ENCODE measurements at places on chromosomes 3 and 15.

- DNase-seq: peak; percentile 87
These were observed 103.5 kb downstream of the CD47 start for GRCh38 chr3:107987036-107987939.

- no peak for DNase-seq
These were observed 265.8 kb upstream of the PPP2R3A start for GRCh38 chr3:135699741-135700140.

DNA sequence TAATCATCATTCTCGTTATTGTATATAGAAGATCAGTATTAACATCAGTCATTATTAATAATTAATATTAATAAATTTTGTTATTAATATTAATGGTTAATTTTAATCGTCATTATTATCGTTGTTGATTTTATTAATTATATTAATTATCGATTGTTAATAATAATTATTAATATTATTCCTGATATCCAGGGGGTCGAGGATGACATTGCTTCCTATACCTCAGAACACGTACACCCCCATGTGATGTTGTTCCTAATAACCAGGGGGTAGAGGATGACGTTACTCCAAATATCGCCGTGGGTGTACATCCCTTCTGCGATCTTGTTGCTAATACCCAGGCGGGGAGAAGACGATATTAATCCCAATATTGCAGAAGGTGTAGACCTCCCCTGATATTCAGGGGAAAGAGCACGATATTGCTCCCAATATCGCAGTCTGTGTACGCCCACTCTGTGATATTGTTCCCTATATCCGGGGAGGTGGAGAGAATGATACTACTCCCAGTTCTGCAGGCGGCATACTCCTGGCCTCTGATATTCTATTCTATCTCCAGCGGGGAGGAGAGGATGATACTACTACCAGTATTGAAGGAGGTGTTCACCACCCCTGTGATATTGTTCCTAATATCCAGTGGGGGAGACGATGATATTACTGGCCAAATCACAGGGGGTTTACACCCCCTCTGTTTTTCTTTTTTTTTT lies 22.3 kb upstream of the BMF start:
- no peak for DNase-seq

DNA sequence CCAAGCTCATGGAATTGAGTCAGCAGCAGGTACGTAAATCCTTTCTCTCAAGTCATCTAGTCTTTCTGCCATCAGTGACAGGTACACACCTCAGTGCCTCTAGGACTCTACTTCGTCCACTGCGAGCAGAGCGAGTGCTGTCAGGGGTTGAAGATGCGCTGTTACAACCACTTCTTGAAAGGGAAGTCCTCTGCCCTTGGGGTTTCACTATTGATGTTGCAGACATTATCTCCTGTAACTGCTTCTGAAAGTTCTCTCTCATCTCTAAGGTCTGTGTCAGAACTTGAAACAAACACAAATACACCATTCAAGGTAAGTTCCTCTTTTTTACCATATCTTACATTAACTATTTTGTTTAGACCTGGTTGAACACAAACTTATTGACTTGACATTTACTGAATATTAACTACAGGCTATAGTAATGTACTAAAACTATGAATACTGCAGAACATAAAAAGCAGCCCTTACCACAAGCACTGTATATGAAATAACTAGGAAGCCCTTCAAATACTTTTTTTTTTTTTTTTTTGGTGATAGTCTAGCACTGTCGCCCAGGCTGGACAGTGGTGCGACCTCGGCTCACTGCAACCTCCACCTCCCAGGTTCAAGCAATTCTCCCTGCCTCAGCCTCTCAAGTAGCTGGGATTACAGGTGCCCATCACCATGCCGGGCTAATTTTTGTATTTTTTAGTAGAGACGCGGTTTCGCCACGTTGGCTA lies 41.5 kb downstream of the TOPBP1 start:
- DNase-seq: no peak

DNA sequence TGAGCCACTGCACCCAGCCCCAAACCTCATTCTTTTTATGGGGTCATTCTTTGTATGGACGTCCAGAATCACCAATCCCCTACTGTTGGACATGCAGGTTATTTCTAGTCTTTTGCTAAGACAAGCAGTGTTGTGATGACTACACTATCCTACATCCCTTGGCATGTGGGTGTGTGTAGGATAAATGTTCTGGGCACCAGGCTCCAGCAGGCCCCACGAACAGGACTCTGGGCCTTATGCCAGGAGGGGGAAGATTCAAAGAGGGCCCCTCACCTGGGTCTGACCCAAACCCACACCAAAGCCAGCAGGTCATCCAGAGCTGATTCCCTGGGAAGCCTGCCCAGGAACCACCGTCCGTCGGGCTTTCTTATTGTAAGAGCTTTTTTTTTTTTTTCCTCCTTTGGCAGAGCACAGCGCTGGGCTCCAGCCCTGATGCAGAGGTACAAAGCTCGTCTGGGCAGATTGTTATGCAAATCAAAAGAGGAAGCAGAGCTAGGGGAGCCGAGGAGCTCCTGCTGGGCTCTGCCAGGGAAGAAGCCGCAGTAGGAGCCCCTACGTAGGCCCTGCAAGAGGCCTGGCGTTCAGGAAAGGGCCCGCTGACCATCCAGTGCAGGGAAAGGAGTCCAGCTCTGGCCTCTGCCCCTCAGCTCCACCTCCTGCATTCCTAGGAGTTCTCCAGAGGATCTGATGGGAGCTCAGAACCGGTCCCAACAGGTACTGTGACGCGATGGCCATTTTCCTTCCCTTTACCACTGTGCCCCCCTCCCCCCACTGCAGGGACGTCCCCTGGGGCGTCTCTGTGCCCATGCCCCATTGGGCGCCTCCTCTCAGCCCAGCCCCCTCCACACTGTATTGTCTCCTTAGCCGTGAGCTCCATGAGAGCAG lies 29.0 kb upstream of the FURIN start:
- DNase-seq: peak; percentile 66

DNA sequence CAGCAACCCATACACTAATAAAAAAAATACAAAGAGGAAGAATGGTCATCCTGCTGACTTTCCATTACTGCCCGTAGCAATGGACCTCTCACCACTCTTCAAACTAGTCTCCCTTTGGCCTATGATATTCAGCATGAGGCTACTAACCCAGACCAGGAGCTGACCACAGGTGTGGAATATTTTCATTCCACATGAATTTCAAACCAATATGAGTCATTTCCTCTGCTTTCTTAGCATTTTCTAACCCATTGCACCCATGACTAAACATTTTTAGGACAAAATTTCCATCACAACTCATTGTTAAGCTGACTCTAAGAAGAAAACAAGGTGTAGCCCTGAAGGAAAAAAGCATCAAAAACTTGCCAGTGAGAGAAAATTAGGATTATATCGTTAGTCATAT lies 34.0 kb upstream of the ZPLD1 start:
- DNase-seq: no peak

GRCh38 chr3:69791106-69791505 lies 51.8 kb downstream of the MITF start:
- DNase-seq: no peak

GRCh38 chr3:124318014-124318413 lies 326.1 kb upstream of the ROPN1 start:
- DNase-seq: no peak

- DNase-seq: no peak
These were observed 299.3 kb downstream of the PLCL2 start for GRCh38 chr3:17183951-17184550.

DNA sequence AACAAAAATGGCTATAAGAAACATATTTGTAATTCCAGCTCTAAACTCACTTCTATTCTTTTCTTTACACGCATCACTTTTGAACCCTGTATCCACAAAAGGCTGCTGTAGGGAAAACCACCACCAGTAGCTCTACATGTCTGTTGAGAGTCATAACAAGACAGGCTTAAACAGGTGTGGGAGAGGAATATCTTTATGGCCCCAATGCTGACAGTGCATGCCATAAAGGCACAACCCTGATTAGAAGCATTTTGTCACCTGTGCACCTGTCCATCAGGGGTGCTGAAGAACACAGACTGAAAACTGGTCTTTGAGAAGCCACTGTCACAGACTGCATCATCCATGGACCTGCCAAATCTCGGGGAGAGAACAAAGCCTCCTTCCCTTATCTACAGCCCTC lies 11.6 kb upstream of the CSPG5 start:
- no peak for DNase-seq

GRCh38 chr15:58524247-58524646 lies 92.5 kb downstream of the LIPC start:
- no peak for DNase-seq

GRCh38 chr3:193869221-193870201 lies 266.4 kb upstream of the HES1 start:
- no peak for DNase-seq

- no peak for DNase-seq
These were observed 38.8 kb downstream of the PIGB start for GRCh38 chr15:55357774-55358173.

DNA sequence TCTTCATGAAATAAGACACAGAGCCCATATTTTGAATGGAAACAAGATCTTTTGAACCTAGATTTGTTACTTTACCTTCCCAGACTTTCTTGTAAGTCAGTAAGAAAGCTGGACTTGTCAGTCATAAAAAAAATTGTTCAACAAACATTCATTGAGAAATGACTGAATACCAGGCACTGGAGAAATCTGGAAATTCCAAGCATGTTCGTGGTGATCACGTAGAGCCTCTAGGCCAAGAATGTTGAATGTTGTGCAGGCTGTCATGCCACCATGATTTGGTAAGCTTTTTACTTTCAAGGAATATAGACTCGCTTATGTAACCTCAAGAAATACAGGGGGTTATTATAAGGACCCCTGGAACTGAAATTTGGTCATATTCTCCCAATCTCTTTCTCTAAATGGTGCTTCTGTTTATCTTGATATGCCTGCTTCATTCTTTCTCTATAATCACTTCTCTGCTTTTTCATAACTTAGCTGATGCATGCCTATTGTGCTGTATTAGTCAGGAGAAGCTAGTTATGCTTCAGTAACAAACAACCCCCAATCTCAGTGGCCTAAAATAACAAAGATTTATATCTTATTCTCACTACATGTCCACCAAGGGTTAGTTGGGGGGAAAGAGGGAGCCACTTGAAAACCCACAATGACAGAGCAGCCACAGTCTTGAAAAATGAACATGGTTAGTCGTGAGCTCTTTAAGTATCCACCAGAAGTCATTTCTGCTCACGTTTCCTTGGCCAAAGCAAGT lies 3.4 kb upstream of the TPM1 start:
- no peak for DNase-seq

GRCh38 chr15:67201136-67201535 lies 53.3 kb downstream of the AAGAB start:
- DNase-seq: no peak

- DNase-seq: no peak
These were observed 422.4 kb downstream of the DIPK2A start for GRCh38 chr3:144394032-144394431.

DNA sequence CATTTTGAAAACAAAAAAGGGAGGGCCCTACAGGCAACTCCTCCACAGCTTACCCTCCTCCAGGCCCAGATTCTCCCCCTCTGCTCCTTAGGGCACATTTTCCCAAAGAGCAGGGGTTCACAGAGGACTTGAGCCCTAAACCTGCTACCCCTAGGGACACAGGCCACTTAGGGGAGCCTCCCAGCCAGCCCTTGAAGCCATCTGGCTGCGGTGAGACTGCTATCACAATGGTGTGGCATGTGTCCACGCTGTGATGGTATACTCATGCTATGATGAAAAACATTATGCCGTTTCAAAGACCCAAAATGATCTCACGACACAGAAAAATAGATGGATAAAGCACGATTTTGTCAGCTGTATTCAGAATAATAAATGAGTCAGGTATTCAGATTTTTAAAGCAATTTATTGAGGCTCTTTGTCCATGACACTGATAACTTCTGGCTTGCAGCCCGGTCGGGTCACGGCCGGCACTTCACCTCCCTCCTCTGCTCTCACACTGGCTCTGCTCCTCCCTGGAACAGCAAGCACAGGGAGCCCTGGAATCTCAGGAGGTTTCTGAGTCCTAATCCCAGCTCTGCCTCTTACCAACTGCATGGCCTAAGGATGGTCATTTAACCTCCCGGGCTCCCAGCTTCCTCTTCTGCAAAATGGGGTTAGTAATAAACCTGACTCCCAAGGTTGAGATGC lies 115.3 kb downstream of the MEGF11 start:
- DNase-seq: no peak

DNA sequence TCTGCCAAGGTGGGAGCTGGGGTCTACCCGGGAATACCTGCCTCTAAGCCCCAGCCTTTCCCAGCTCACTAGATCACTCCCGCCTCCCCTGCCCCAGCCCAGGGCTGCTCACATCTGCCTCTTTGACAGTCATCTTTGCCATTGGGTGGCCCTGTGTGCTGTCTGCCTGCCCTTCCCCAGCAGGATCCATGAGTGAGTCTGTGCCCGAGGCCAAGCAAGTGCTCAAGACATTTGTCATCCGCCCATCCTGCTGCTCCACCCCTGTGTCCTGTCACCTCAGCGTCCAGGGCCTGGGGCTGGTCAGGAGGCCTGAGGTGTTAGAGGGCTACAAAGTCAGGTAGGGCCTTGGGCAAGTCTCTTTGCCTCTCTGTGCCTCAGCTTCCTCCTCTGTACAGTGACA lies 89.4 kb downstream of the LSM3 start:
- no peak for DNase-seq

GRCh38 chr3:29385046-29385830 lies 104.4 kb downstream of the RBMS3 start:
- no peak for DNase-seq

DNA sequence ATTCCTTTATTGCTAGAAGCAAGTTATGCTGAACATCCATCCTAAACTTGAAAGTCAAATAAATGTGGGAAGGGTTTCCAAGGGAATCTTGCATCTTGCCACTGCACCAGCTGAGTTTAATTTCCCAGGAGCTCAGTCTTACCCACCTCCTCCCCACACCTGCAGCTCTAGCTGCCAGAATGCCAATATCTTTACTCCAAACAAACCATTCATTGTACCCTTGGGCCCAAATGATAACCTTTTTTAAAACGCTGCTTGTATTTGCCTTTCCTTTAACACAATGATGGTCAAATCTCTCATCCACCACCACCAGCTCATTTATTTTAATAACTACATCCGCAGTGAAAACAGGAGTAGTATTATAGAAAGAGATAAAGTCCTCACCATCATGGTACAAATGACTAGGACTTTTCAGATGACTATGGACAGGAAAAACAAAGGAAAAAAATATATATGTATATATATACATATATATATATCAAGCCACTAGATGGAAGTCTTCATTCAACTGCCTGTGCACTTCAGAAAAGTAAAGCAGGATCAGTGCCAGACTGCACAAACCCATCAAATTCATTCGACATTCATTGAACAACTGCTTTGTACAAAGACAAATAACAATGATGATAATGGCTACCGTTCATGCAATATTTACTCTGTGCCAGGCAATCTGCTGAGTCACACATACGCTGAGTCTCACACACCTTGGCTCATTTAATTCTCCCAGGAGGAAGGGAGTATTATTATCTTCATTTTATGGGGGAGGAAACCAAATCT lies 44.0 kb downstream of the BFSP2 start:
- peak; percentile 59 for DNase-seq

- DNase-seq: no peak
These were observed 5.7 kb upstream of the FILIP1L start for GRCh38 chr3:100120012-100120411.

GRCh38 chr3:101677436-101678286 lies 729 bp upstream of the ZBTB11 start:
- DNase-seq: peak; percentile 13

All from prostate gland (tissue), 2 donors.